ENCODE measurements at places on chromosomes 13 and 19.

GRCh38 chr19:33404506-33405253 lies 31.2 kb downstream of the CEBPG start:
- no peak for DNase-seq

DNA sequence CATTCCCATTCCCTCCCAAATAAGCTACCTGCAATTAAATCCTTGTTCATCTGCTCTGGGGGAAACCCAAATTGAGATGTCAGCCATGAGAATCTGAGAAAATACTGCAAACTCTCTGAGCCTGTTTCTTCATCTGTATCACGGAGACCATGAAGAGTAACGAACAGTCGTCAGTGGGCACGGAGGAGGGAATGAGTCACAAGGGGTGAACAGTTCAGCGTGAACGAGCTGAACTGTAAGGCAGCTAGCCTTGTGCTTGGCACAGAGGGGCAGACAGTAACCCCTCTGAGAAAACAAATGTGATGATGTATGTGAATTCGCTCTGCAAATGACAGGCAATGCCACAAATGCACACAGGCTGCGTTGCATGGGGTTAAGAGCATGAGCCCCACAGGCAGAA lies 288.7 kb downstream of the FOXO1 start:
- no peak for DNase-seq

DNA sequence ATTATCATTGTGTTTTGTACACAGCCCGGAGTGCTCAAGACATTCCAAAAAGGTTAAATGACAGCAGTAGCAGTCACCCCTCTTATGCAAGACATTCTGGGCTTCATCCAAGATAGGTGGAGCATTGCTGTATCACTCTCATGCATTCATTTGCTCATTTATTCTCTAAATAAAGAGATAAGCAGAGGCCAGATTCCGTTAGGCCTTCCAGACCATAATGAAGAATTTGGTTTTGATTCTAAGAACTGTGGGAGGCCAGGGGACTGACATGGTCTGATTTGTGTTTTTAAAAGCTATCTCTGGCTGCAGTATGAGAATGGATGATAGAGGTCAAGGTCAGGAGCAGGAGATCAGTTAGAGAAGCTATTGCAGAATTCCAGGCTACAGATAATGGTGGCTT lies 145.8 kb downstream of the KCNRG start:
- DNase-seq, result no peak

GRCh38 chr19:45927565-45928261 lies 13.1 kb upstream of the NANOS2 start:
- DNase-seq, result peak; percentile 37

DNA sequence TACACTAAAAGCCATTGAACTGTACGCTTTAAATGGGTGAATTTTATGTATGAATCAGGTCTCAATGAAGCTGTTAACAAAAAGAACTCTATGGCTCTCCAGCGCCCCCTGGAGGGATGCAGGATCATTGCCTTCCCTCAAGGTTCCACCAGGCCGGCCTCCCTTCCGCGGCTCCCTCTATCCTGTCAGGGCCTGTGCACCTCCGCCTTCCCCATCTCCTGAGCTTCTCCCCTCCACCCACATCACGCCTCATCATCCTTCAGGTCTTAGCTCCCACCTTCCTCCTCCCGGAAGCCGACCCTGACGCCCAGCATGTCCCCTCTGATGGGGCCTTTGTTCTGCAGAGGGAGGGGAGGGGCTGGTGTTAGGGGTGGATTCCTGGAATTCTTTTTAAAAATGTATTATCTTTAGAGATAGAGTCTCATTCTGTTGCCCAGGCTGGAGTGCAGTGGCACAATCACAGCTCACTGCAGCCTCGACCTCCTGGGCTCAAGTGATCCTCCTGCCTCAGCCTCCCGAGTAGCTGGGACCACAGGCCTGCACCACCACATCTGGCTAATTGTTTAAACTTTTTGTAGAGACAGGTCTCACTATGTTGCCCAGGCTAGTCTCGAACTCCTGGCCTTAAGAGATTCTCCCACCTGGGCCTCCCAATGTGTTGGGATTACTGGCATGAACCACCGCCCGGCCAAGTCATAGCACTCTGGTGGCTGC lies 27.7 kb downstream of the MEIS3 start:
- DNase-seq, result peak; percentile 21

DNA sequence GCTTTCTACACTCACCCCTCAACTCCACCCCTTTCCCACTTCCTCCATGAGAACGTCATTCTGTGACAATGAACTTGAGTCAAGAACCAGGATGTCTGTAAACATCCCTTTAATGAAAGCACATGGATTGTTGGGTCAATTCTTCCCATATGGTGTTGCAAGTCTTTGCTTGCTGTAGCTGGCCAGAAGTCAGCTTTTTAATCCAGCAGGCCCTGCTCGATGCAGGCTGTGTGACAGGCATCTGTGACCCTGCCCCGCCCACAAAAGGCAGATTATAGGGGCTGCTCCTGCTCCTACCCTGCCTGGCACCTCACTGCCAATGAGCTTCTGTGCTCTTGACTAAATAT lies 78.0 kb downstream of the STARD13 start:
- peak; percentile 74 for DNase-seq
